ENCODE measurements at places on chromosomes 2 and 18.

DNA sequence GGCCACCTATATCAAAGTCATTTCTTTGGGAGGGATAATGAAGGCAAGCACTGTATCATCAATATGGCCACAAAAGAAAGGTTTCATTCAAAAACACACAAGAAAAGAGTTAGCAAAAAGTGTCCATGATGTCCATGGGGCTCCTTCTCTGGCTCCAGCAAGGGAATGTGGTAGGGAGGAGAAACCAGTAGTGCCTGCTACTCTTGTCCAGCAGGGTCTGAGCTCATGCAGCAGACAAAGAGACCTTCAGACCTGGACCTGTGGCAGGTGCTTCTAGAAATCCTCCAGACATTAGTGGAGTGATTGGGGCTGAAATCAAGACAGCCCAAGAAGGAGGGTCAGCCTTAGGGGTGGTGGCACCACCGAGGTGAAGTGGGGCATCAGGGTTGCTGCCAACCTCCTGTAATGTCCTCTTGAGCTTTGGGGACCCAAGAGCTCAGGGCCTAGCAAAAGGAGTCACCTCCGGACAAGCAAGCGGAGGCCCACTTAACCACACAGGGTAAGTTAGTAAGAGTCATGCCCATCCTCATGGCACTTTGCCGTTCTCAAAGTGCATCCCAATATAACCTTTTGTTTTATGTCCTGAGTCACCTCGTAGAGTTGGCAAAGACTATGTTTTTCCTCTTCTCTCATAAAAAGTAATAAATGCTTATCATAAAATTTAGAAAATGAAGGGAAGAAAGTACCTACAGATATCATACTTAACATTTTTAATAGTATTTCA, 112.6 kb upstream of the YPEL5 start:
- no peak for DNase-seq

- no peak for DNase-seq
Measured at GRCh38 chr2:142347751-142348150, 216.9 kb upstream of the LRP1B start.

GRCh38 chr2:75074708-75075107, 116.3 kb downstream of the POLE4 start:
- no peak for DNase-seq

GRCh38 chr2:165594935-165595255, 125.4 kb downstream of the CSRNP3 start:
- peak; percentile 72 for DNase-seq
